ENCODE measurements at places on chromosomes 2 and 18. TPM values are rescaled to one million over a fixed set of nuclear protein-coding genes. Genes with fewer than 3 reads are reported as not detected.

HSBP1L1 gene
- total RNA-seq = 0.82 TPM

TRIM43 gene
- total RNA-seq = not detected

EPHA4 gene
- 158 TPM for total RNA-seq

SCG2 gene
- total RNA-seq = 138 TPM

LOXL3 gene
- total RNA-seq = 14.3 TPM

CPO gene
- not detected for total RNA-seq

CPLX4 gene
- not detected for total RNA-seq

M1AP gene
- 0.41 TPM for total RNA-seq

GPR39 gene
- total RNA-seq = 2.9 TPM

SATB2 gene
- 440 TPM for total RNA-seq

KLHL41 gene
- total RNA-seq = 4.1 TPM

RGPD4 gene
- total RNA-seq = not detected

SH3YL1 gene
- total RNA-seq = 55.4 TPM

GREB1 gene
- total RNA-seq = 3.7 TPM

MC4R gene
- 3.3 TPM for total RNA-seq

TRABD2A gene
- total RNA-seq = 0.41 TPM

CHRND gene
- not detected for total RNA-seq

NMS gene
- not detected for total RNA-seq

MDH1B gene
- total RNA-seq = 4.5 TPM

IHH gene
- total RNA-seq = 0.41 TPM

COL4A3 gene
- total RNA-seq = under 0.01 TPM

ACVR1C gene
- total RNA-seq = 5.7 TPM

KCNF1 gene
- 20.0 TPM for total RNA-seq

ALKAL2 gene
- 2.0 TPM for total RNA-seq

RAD51AP2 gene
- 0.82 TPM for total RNA-seq

PROC gene
- total RNA-seq = not detected

TMEM87B gene
- 12.6 TPM for total RNA-seq

ZNF521 gene
- 17.1 TPM for total RNA-seq

HOXD3 gene
- not detected for total RNA-seq

Data from frontal cortex (tissue), 4 donors.